ENCODE measurements at places on chromosomes 4 and X.

DNA sequence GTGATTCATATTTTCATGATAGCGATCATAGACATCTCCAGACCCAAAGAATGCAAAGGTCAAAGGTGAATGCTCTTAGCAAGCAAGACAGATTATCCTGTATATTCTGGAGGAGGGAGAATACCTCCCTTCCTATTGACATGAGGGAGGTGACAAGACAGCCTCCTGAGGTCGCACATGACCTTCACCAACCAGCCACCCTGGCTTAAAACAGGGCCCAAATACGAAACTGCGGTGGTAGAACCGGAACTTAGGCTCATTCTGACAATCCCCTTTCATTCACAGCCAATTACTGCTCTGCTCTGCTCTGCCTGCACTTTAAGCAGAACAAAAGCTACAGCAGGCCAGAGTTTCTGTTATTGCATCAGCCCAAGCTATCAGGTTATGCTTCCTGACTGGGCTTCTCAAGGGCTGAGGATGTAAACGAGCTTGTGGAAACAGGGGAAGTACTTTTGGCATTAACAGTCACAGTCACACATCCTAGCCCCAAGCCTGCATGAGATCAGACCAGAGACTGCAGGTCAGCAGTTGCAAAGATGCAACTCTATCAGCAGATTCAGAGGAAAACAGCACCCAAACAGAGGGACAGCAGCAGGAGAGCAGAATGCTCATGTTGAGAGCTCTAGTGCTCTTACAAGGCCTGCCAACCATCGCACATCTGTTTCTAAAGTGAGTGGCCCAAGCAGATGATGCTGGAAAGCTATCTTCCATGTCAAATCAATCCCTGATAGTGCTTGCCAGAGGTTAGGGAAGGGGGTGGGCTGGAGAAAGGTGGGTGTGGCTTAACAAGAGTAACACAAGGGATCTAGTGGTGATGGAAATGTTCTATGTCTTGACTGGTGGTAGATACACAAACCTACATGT is 51.3 kb upstream of the MAP3K15 start:
- DNase-seq: no peak

- no peak for DNase-seq
Observed at GRCh38 chr4:121822796-121823504, 733 bp downstream of the CCNA2 start.

DNA sequence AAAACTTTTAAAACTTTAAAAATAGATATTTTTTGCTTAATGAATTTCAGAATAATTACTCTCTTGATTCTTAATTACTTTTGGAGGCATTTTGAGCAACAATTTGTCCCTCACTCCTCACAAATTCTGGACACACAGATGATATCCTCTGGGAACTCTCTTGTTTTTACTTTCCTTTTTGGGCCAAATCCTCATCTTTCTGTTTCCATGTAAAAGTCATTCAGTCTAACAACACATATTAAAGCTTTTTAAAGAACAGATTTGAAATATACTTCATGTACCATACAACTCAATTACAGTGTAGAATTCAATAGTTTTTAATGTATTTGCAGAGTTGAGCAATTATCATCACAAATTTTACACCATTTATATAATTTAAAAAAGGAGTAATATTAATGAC is 983.1 kb downstream of the STIM2 start:
- no peak for DNase-seq

- DNase-seq: no peak
Observed at GRCh38 chr4:85534120-85534519, 59.2 kb downstream of the ARHGAP24 start.

GRCh38 chr4:118557298-118557851 is 127.8 kb upstream of the METTL14 start:
- no peak for DNase-seq

DNA sequence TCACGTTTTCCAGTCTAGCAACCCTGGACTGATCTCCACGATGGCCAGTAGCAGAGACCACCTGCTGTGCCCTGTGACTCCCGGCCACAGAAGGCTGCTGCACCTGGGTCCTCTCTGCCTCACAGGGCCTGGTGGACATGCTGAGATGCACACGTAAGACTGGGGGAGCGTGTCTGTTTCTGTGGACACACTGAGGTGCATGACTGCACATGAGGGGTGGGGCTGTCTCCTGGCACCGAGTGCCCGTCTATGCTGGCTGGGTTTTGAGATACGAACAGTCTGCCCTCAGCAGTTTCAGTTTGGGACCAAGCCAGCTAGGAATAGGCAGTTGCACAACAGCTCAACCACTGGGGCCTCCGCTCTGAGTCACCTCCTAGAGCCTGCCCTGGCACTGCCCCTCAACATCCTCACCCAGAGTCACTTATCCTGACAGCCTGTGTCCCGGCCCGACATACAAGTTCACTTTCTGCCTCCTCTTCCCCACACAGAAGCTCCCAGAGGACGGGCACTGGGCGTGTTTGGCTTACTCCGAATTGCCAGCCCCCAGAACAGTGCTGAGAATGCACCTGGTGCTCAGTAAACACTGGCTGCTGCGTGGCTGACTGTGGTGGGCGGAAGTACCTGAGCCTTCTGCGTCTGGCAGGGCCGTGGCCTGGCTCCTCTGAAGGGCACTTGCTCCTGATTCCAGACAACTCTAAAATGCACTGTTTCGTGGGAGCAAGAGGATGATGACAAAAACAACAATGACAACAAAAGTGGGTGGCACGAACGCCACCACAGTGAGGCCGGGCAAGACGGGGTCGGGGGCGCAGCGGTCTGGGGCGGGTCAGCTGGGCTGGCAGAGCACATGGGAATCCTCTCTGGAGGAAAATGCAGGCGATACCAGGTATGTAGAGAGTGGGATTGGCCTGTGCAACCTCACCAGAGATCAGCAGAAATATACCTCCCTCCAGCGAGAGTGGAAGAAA is 30.9 kb downstream of the RNF212 start:
- no peak for DNase-seq

DNA sequence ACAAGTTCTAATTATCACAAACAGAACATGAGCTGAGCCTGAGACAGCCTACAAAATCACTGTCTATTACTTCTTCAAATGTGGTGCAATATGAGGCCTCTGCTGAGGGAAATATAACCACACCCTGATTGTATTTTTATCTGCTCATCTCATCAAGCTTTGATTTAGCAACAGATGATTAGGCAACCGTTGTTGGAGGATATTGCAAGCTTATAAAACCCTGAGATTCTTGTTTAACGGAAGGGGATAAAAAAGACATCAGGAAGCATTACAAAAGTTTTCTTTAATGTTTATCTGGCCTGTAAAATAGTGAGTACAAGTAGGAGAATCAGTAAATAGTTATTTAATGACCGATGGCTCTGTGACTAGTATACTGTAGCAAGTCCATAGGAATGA is 108.5 kb downstream of the ZNF330 start:
- DNase-seq: no peak

DNA sequence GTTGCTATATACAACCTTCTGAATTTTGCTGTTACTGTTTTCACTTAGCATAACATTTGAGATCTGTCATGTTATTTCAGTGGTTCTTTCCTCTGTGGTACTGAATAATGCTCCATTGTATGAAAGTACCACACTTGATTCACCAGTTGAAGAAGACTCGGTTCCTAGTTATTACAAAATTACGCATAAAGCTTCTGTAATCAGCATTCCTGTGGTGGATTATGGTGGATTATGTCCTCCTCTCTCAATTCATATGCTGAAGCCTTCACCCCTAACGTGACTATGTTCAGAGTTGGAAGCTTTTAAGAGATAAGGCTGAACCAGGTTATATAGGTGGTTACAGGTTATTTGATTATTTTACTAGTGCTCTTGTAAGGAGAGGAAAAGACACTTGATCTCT is 2143.5 kb upstream of the AGA start:
- DNase-seq: no peak

- DNase-seq: no peak
Observed at GRCh38 chr4:88600176-88600838, 8.0 kb downstream of the HERC3 start.

GRCh38 chrX:150365990-150366911 is 3.1 kb downstream of the MAMLD1 start:
- DNase-seq: no peak

DNA sequence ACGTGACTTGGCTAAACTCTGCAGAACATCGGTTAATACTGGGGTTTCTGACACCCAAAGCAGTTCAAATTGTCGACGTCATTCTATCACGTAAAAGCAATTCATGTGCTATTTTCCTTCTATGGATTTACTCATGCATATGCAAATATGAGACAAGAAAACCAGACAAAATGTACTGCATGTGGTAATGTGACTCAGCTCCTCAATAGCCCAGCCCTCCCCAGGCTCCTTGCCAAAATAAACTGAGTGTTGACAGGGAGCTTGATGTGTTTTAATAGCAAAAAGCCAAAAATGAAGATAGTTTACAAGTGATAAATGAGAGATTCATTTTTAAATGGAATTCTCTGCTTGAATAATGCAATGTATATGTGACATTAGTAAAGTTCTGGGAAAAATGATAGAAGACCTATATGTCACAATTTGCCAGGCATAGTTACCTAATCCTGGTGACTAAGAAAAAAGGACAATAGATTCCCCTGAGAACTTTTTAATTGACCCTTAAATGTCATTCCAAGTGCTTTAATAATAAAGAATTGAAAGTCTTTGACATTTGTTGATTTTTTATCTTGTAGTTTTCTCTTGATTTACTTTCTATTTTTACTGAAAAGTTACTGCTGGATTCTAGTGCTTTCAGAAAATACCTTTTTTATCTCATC is 1700.6 kb upstream of the TENM3 start:
- DNase-seq: no peak

GRCh38 chr4:122845066-122845465 is 18.4 kb downstream of the FGF2 start:
- no peak for DNase-seq

DNA sequence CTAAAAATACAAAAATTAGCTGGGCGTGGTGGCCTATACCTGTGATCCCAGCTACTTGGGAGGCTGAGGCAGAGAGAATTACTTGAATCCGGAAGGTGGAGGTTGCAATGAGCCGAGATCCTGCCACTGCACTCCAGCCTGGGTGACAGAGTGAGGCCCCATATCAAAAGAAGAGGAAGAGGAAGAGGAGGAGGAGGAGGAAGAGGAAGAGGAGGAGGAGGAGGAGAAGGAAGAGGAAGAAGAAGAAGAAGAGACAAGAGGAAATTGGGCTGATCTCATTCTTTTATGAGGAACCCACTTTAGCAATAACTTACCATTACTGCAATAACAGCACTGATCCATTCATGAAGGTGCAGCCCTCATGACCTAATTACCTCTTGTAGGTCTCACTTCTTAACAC is 138.9 kb upstream of the GIMD1 start:
- DNase-seq: no peak

DNA sequence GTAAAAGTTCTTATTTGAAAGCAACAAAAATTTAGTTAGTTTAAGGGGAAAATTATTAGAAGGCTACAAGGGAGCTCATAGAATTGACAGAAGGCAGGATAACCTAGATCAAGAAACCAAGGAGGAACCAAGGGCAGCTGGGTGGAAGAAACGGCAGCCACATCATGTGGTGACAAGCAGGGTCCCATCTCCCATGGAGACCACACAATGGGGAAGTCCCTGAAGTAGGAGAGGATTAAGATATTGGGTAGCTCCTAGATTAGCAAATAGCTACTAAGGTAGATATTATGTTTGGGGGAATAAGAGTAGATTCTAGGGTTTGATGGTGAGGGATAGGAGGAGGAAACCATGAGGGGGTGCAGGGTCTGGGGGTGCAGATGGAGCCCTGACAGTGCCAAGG is 48.0 kb upstream of the TMEM154 start:
- no peak for DNase-seq

DNA sequence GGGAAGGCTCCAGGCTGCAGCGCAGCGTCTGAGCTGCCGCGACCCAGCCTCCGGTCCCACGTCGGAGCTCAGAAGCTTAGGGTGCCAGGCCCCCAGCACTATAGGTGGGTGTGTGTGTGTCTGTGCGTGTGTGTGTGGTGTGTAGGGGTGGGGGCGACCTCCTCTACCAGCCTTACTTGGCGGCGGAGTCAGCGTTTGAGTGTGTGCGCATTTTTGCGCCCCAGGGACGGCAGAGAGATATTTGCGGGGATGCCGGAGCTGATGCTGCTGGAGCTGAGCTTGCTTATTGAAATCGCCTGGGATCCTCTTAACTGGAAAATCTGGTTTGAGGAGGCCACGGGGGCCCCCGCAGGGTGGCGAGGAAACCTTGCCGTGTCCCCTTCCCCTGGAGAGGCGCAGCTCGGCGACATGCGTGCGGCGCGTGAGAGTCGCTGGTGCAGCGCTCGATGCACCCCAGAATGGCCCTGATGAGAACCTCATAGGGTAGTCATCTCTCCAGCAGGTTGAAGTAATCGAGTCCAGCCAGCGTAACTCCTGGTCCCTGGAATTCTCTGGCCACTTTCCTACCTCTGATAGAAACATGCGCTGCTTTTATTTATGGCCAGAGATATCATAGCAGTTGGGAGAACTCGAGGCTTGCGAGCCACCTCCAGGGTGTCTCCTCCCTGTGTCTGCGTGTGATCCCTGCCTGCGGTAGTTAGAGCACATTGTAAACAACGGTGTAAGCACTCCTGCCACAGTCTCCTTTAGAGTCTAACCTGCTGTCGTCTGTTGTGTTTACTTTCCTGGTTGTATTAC is 2.7 kb downstream of the ADGRL3 start:
- DNase-seq: no peak

GRCh38 chrX:96909291-96909690 is 25.6 kb downstream of the RPA4 start:
- DNase-seq: no peak

DNA sequence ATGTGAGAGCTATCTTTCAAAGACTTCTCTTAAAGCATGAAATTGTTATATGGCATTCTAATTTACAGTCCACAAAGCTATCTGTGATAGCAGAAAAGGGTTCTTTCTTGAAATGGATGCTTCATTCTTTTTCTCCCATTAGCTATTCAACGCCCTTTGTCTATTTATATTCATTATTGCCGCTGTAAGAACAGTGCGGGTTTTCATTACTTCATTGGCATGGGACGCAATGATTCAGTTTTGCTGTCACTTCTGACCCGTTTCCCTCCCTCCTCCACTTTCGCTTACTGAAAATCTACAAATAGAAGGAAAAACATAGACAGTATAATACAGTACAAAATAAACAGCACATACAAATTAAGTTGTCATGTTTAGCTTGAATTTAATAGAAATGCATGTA is 394.6 kb downstream of the PCDH7 start:
- no peak for DNase-seq

- peak; percentile 26 for DNase-seq
Observed at GRCh38 chr4:42568610-42569207, 88.2 kb downstream of the ATP8A1 start.

GRCh38 chr4:78552389-78553042 is 946 bp downstream of the ANXA3 start:
- DNase-seq: no peak

- DNase-seq: peak; percentile 4
Observed at GRCh38 chrX:17535229-17535628, 160.2 kb downstream of the NHS start.

DNA sequence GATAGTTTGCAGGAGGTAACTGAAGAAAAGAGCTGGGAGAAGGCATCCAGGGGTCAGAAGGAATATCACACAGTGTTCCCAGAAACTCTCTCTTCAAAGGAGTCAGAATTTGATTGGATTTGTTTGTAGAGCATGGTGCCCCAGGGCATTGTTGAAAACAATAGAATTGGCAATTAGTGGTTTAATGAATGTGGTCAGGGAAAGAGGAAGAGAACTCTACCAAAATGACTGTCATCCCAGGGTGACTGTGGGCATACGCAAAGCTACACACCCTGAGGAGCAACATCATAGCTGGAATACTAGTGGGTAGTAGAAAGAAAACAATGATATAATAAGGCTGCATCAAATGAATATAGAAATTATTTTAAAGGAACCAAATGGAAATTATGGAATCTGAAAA is 21.5 kb downstream of the TNIP2 start:
- DNase-seq: no peak

Data from stimulated activated CD8-positive, alpha-beta memory T cell treated with anti-CD3 and anti-CD28 coated beads, Interleukin-7, amount 100 ng/mL, for 24 hours (primary cell).